ENCODE measurements at places on chromosomes 13 and 19.

DNA sequence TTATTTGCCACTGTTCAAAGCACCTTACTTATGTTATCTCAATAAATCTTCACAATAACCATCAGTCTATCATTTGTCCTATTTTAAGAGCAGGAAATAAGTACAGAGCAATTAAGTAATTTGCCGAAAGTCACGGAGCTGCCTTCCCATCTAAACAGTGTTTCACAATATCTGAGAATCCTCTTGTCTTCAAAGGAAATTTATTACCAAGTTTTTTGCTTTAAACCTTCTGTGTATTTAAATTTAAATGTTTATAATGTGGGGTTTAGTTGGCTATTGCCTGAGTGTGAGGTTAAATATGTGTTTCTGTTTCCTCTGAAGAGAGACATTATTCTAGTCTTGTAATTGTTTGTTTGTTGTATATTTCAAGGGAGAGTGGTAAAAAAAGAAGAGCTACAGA, 633.1 kb downstream of the EFNB2 start:
- DNase-seq = no peak

DNA sequence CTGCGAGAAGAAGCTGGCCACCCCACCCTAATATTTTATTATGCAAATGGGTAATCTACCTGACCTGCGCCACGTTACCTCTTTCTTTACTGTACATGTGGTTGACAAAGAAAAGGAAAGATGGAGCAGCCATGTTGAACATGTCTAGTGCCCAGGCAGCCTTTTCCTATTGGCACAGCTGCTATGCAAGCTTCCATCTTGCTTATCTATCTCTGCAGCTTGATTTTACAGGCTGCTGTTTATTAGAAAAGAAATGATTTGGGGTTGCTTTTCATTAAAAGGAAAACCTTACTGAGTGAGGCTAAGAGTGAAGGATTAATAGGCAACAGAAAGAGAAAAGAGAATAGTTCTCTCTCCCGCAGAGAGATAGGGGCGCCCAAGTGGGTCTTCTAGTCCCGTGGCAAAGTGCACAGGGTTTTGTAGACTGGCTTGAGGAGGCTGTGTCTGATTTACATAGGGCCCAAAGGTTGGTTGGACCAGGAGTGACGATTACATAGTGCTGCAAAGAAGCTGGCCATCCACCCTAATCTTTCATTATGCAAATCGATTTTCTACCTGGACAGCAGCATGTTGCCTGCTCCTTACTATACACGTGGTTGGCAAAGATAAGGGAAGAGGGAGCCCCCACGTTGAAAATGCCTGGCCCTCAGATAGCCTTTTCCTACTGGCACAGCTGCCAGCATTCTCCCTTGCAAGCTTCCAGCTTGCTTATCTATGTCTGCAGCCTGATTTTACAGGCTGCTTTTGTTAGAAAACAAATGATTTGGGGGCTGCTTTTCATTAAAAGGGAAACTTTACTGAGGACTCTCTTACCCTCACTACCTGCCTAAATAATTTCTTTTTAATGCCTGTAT, 28.3 kb downstream of the OR10H4 start:
- DNase-seq = no peak

DNA sequence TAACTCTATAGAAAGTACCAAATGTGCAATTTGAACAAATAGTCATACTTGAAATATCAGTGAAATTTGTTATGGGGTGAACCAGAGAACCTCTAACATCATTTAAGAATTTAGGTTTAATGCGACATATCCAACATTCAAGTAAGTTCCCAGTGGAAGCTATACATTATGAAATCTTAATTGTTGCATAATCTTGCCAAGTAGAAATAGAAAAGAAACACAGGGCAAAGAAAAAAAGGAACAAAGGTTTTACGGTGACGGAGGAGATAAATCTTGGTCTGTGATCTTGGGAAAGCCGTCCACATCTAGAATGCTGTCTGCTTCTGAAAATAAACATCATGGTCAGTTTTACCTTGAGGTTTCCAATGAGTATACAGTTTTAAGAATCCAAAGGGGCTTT, 445.7 kb downstream of the RFC3 start:
- DNase-seq = no peak

- no peak for DNase-seq
Observed at GRCh38 chr19:29488316-29488715, 37.5 kb upstream of the VSTM2B start.

DNA sequence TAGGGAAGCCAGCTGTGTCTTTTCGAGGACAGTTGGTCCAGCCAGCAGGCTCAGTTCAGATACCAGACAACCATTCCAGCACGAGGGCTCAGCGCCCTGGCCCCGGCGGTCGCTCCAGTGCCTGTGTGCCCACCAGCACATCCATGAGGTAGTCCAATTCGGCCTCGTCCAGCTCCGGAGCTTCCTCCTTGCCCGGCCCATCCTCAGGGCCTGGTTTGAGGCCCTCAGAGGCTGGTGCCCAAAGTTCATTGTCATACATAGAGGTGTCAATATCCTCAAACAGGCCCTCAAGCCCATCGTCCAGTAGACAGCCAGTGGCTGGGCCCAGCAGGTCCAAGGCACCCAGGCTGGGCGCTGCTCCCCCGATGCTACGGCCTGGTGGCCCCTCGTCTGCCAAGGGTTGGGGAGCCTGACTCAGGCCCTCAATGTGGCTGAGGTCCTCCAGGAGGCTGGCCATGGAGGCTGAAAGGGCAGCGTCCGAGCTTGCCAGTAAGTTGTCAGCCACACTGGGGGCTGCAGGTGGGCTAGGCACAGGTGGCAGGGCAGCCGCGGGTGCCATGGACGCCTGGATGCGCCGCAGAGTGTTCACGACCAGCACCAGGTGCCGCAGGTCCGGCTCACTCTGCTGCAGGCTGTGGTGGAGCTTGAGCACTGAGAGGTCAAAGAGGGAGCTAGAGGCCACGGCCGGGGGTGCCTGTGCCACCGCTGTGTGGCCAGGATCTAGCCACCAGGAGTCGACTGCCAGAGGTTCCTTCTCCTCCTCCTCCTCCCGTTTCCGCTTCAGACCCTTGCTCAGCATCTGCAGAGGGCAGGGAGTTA, 2.8 kb downstream of the SERTAD1 start:
- no peak for DNase-seq

GRCh38 chr13:74576420-74576819, 442.2 kb upstream of the KLF12 start:
- DNase-seq = no peak

- DNase-seq = no peak
Observed at GRCh38 chr19:39969681-39970424, 1.1 kb upstream of the PSMC4 start.

DNA sequence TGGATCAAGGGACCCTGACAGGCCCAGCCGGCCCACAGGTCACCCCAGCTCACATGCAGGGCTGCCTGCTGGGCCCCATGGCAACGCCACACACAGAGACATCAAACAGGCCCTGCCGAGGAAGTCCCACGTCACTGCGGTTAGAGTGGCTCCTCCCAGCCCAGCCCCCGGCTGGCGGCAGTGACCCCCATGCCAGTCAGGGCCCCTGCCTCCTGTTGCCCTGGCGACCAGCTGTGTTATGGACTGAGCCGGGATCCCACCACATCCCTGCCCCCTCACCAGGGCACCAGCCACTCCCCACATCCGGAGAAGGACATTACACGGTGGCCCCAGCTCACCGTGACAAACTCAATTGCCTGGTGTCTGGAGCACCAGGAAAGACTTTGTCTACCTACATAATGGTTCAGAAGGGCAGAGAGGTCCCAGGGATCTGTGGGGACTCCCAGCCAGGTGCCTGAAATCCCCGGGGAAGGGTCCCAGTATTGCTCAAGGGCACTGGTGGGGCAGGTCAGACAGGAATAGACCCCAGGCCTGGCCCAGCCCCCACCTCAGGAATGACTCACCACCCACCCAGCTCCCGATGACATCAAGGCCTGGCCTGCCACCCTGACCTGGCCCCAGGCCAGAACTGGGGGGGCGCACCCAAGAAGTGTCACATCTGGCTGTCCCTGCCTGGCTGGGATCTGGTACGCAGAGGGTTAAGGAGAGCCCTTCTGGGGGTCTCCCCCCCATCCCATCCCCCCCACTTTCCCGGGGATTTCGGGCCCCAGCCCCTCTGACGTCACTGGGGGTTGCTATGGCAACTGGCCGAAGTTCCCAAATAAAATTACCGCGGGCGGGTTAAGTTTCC, 30.2 kb upstream of the NANOS3 start:
- peak; percentile 77 for DNase-seq

DNA sequence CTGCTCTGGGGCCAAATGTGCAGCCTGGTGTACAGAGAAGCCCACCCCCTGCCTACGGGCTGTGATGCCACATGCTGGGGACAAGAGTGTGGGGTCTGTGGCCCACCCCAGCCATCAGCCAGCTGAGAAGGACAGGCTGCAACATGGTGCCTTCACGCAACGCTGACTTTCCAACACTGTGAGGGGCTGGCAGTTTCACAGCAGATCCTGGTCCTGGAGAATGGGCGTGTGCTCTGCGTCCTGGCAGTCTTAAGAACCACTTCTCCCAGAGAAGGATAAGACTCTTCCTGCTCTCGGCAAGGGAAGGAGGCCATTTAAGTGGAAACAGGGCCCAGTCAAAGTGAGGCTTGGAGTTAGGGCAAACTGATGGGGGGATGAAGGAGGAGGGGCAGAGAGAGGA, 4.6 kb downstream of the LRRC4B start:
- no peak for DNase-seq

- DNase-seq = no peak
Observed at GRCh38 chr13:36074659-36075058, 56.5 kb downstream of the DCLK1 start.

- no peak for DNase-seq
Observed at GRCh38 chr13:98493042-98493712, 83.7 kb downstream of the STK24 start.

DNA sequence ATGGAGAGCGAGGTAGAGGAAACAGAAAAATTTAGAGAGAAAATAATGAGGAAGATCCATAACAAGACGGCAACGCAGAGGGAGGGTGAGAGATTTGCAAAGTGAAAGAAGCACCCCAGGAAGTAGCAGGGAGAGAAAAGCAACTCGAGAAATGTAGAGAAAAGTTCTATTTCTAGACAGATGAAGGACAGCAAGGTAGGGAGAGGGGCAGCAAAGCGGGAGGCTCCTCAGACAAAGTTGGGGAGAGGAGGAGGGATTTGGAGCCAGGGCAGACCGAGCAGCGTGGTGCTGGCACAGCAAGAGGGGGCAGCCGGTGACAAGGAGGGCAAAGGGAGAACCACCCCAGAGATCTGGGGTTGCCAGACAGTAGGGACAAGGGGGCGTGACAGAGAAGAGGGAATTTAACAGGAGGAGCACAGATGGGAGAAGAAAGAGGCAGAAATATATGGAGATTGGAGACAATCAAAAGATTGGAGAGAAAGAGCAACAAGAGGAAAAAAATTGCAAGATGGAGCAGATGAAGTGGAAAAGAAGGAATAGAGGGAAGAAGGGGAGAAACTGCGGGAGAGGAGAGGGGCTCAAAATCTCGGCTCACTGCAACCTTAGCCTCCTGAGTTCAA, 989 bp downstream of the ZNF766 start:
- no peak for DNase-seq

- no peak for DNase-seq
Observed at GRCh38 chr19:55621673-55622231, 2.6 kb downstream of the ZNF784 start.

DNA sequence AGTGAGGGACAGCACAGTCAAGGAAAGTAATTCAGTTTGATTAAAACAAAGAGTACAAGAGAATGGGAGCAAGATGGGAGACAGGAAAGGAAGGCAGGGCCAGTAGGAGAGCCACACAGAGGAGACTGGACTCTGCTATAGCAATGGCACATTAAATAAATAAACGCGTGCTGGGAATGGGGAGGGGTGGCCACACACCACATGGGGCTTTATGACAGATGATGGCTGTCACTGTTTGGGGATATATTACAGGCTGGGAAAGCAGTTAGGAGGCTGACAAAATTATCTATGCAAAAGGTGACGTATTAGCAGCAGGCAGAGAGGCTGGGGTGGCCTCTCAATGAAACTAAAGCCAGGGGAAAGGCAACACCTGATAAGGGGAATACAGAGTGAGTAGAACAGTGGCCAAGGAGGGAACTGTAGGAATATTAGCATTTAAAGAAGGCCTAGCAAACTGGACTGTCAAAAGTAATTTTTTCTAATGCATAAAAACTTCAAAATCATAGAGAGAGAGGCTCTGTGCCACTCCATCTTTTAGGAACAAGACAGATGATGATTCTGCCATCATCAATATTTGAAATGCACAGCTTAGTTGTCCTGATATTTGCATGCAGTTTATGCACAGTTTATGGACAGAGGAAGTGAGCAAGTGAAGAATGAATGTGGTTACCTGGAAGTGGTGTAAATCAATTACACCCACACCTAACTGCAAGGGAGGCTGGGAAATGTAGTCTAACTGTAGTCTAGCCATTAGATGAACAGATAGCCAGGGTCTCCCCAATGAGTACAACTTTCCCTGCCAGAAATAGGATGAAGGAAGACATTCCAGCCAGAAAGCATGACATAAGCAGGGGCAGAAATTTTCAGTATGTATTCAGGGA, 346.5 kb downstream of the FOXO1 start:
- DNase-seq = no peak

GRCh38 chr13:29959086-29959485, 108.7 kb upstream of the UBL3 start:
- DNase-seq = no peak

DNA sequence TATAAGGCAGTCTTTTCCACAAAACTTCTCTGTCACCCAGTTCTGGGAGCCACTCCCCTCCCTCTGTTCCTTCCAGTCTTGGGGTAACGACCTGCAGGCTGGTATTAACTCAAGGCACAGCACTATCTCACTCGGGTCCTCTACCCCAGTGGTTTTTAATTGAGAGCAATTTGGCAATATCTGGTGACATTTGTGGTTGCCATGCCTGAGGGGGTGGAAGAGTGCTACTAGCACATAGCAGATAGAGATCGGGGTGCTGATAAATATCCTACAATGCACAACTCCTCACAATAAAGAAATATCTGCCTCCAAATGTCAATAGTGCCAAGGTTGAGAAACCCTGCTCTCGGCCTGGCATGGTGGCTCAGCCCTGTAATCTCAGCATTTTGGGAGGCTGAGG, 117.7 kb upstream of the ABCC4 start:
- DNase-seq = no peak

DNA sequence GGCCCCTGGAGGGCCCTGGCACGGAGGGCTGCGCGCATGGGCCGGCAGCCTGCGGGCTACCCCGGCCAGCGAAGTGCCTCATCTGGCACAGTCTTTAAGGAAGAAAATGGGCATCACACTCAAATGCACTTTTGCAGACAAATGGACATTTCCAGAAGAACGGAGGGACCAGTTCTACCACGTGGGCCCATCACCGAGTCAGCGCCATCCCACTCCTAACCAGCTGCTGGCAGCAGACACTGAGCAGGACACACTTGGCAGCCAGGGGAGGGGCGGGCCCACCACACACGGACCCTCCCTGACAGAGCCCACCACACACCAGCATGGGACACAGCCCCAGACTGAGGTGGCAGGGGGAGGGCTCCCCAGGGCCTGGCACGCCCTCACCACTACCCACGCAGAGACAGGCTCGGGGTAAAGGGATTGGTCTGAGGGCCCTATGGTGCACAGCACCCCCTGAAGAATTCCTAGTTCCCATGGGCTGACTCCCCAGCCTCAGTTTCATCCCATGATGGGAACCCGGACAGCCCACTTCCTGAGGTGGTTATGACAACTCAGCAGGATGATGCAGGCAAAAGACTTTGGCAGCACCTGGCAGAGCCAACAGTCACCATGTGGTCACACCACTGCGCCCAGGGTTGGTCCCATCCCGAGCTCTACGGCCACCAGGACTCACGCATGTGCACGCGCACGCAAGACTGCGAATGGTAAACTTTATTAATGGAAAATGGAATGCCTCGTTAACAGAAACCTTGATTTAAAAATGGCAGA, 18.7 kb upstream of the TINCR start:
- no peak for DNase-seq

- no peak for DNase-seq
Observed at GRCh38 chr13:31050486-31051400, 111.0 kb downstream of the HSPH1 start.
